ENCODE measurements at places on chromosomes 12 and 14. TPM values are rescaled to one million over a fixed set of nuclear protein-coding genes. Genes with fewer than 3 reads are reported as not detected.

Gene CCDC38
- total RNA-seq: not detected

DNA sequence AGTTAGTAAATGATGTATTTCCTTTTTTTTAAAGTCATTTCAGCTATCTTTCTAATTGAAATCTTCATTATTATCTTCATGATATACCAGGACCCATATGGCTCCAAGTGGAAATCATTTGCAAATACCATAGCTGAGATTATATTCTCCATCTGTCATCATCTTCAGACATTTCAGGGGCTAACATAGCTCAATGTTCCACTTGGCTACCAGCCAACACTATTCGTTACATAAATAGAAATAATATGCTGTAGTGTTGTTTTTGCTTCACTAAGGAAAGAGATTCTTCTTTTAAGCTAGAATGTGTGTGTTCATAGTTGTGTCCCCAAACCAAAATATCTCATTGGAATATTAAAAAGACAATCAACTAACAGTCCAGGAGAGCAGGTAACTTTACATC lies 225.1 kb downstream of the DIO2 start:
- H3K36me3 ChIP-seq: no peaks in the 10 kb centered on the region
- H3K27me3 ChIP-seq: no peaks in the 10 kb centered on the region
- no peak overlapping the region for H3K4me3 ChIP-seq

Gene KCNA1
- total RNA-seq: 0.31 TPM

DNA sequence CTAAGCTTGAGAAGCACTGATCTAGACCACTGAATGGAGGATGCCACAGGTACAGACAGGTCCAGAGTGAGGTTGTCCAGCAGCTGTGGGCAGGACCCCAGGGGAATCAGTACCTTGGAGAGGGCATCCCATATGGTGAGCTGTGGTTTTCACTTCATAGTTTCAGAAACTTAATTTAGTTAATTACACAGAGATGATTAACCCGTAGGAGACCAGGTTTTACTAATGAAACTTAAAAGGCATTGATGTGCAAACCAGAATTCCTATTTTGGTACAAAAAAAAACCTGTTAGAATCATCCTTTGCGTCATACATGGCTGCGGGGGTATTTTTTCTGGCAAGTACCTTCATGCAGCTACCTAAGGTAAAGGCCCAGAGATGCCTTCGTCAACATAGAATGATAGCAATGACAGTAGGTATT lies 159.3 kb downstream of the DACT1 start:
- no peaks in the 10 kb centered on the region for H3K36me3 ChIP-seq
- H3K4me3 ChIP-seq: no peak overlapping the region
- H3K27me3 ChIP-seq: peaks cover 27% of the 10 kb centered on the region
- DNase-seq: no peak
- no peak overlapping the region for H3K27ac ChIP-seq

DNA sequence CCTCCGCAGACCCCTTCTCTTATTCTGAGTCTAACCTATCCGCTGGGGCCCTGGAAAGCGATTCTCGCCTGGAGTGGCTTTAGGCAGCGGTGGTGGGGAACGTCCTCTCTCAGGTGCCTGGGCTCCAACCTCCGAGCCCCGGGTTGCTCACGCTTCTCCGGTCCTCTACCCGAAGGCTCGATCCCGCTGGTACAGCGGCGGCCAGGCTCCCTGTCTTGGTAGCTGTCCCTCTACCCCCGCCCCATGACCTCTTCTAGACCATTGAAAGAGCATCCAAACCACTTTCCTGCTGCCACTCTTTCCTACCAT lies 505 bp upstream of the HEBP1 start:
- peaks cover 2% of the 10 kb centered on the region for H3K36me3 ChIP-seq
- peak overlapping the region; percentile 93 for H3K27ac ChIP-seq
- no peaks in the 10 kb centered on the region for H3K27me3 ChIP-seq
- H3K4me3 ChIP-seq: peak overlapping the region; percentile 93

GRCh38 chr14:93045965-93046704 lies 69.6 kb downstream of the ITPK1 start:
- H3K4me1 ChIP-seq: peaks cover 53% of the 10 kb centered on the region
- H3K4me3 ChIP-seq: no peak overlapping the region
- peaks cover 4% of the 10 kb centered on the region for H3K36me3 ChIP-seq
- no peaks in the 10 kb centered on the region for H3K27me3 ChIP-seq
- DNase-seq: no peak

DNA sequence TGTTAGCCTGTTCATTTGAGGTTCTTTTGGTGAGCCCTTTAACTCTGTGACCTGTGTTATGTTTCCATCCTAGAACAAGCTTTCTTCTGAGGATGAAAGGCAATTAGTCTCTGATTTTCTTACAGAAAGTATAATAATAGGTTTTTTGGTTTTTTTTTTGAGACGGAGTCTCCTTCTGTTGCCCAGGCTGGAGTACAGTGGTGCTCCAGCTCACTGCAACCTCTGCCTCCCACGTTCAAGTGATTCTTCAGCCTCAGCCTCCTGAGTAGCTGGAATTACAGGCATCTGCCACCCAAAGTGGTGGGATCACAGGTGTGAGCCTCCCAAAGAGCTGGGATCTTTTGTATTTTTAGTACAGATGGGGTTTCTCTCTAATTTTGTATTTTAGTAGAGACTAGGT lies 52.7 kb upstream of the SYNE2 start:
- H3K27me3 ChIP-seq: peaks cover 8% of the 10 kb centered on the region
- H3K36me3 ChIP-seq: no peaks in the 10 kb centered on the region
- no peaks in the 10 kb centered on the region for H3K4me1 ChIP-seq
- H3K4me3 ChIP-seq: no peak overlapping the region

DNA sequence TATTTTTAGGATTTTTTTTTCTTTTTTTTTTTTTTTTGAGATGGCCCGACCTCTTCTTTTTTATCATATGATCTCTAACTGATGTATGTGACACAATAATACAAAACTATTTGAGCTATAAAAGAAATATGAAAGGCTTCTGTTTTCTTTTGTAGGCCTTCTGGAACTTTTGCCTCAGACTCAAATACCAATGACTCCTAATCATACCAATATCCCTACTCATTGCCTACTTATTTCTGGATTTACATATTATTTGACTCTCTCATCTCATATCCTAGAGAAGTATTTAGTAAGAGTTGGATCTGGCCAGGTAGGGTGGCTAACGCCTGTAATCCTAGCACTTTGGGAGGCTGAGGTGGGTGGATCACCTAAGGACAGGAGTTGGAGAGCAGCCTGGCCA lies 12.7 kb upstream of the WDR89 start:
- H3K4me1 ChIP-seq: no peaks in the 10 kb centered on the region
- no peak for DNase-seq
- no peak overlapping the region for H3K27ac ChIP-seq
- peaks cover 2% of the 10 kb centered on the region for H3K36me3 ChIP-seq
- H3K27me3 ChIP-seq: no peaks in the 10 kb centered on the region
- H3K4me3 ChIP-seq: no peak overlapping the region

Gene PRH2
- not detected for total RNA-seq

GRCh38 chr14:60249321-60250256 lies 568 bp downstream of the PPM1A start:
- H3K36me3 ChIP-seq: no peaks in the 10 kb centered on the region
- H3K4me3 ChIP-seq: peak overlapping the region; percentile 82
- DNase-seq: peak; percentile 88
- peak overlapping the region; percentile 71 for H3K27ac ChIP-seq

DNA sequence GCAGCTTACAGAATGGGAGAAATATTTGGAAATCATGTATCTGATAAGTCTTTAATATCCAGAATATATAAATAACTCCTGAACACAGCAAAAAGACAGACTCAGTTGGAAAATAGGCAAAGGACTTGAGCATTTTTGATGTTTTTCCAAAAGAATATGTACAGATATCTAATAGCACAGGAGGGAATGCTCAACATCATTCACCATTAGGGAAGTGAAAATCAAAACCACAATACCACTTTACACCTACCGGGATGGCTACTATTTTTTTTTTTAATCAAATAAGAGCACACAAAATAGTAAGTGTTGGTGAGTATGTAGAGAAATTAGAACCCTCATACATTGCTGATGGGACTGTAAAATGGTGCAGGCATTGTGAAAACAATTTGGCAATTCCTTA lies 75.6 kb downstream of the ANO6 start:
- no peak overlapping the region for H3K4me3 ChIP-seq
- DNase-seq: no peak
- peaks cover 3% of the 10 kb centered on the region for H3K36me3 ChIP-seq
- H3K4me1 ChIP-seq: peaks cover 19% of the 10 kb centered on the region
- no peak overlapping the region for H3K27ac ChIP-seq

Gene FAM161B
- 5.8 TPM for total RNA-seq

GRCh38 chr12:6552140-6552551 lies 3.7 kb downstream of the IFFO1 start:
- H3K27me3 ChIP-seq: no peaks in the 10 kb centered on the region
- peak overlapping the region; percentile 96 for H3K27ac ChIP-seq
- H3K4me1 ChIP-seq: peaks cover 68% of the 10 kb centered on the region
- no peak for DNase-seq
- peaks cover 7% of the 10 kb centered on the region for H3K36me3 ChIP-seq

GRCh38 chr14:78016532-78016931 lies 153.6 kb upstream of the NRXN3 start:
- H3K4me3 ChIP-seq: no peak overlapping the region
- H3K27ac ChIP-seq: no peak overlapping the region
- no peaks in the 10 kb centered on the region for H3K27me3 ChIP-seq
- H3K4me1 ChIP-seq: no peaks in the 10 kb centered on the region
- no peaks in the 10 kb centered on the region for H3K36me3 ChIP-seq
- no peak for DNase-seq

- H3K4me3 ChIP-seq: peak overlapping the region; percentile 94
- H3K36me3 ChIP-seq: peaks cover 25% of the 10 kb centered on the region
- peaks cover 30% of the 10 kb centered on the region for H3K4me1 ChIP-seq
- no peaks in the 10 kb centered on the region for H3K27me3 ChIP-seq
Measured at GRCh38 chr12:106987846-106988245, 900 bp upstream of the MTERF2 start.

GRCh38 chr14:61229475-61229888 lies 51.7 kb downstream of the TMEM30B start:
- no peak for DNase-seq
- H3K27me3 ChIP-seq: no peaks in the 10 kb centered on the region
- peak overlapping the region; percentile 45 for H3K27ac ChIP-seq
- no peaks in the 10 kb centered on the region for H3K36me3 ChIP-seq
- H3K4me1 ChIP-seq: peaks cover 69% of the 10 kb centered on the region

- H3K4me3 ChIP-seq: no peak overlapping the region
- H3K27me3 ChIP-seq: no peaks in the 10 kb centered on the region
- no peaks in the 10 kb centered on the region for H3K4me1 ChIP-seq
- peaks cover 31% of the 10 kb centered on the region for H3K36me3 ChIP-seq
- DNase-seq: no peak
- H3K27ac ChIP-seq: no peak overlapping the region
Measured at GRCh38 chr14:99397698-99398097, 83.0 kb downstream of the SETD3 start.

Gene NANOG
- 0.50 TPM for total RNA-seq

GRCh38 chr12:55642267-55642666 lies 5.6 kb downstream of the OR10P1 start:
- peaks cover 1% of the 10 kb centered on the region for H3K4me1 ChIP-seq
- H3K27ac ChIP-seq: no peak overlapping the region

- H3K27ac ChIP-seq: no peak overlapping the region
- H3K36me3 ChIP-seq: no peaks in the 10 kb centered on the region
- no peak overlapping the region for H3K4me3 ChIP-seq
- no peaks in the 10 kb centered on the region for H3K27me3 ChIP-seq
- no peaks in the 10 kb centered on the region for H3K4me1 ChIP-seq
Measured at GRCh38 chr12:9404469-9405260, 196.5 kb upstream of the PZP start.

- no peak overlapping the region for H3K27ac ChIP-seq
- peaks cover 56% of the 10 kb centered on the region for H3K36me3 ChIP-seq
- no peaks in the 10 kb centered on the region for H3K27me3 ChIP-seq
- DNase-seq: no peak
- H3K4me3 ChIP-seq: no peak overlapping the region
Measured at GRCh38 chr12:113161415-113162016, 12.0 kb downstream of the CFAP73 start.

- peaks cover 43% of the 10 kb centered on the region for H3K36me3 ChIP-seq
- H3K27ac ChIP-seq: no peak overlapping the region
- H3K27me3 ChIP-seq: no peaks in the 10 kb centered on the region
- DNase-seq: no peak
Measured at GRCh38 chr12:122356192-122356635, 66.3 kb downstream of the CLIP1 start.

DNA sequence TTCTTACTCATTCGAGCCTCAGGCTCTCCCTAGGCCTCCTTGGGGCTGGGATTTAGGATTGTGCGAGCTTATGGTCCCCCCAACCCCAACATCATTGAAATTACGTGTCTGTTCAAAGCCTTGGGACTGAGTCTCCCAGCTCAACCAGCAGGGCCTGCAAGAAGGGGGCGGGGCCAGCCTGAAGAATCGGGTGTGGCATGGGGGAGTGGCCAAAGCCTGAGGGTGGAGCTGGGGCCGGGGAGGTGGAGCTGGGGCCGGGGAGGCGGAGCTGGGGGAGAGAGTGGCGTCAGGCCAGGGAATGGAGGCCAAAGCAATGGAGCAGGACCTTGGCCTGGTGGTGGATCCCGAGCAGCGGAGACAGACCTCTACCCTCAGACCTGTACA lies 24.3 kb upstream of the HSPB8 start:
- peaks cover 4% of the 10 kb centered on the region for H3K27me3 ChIP-seq
- H3K36me3 ChIP-seq: no peaks in the 10 kb centered on the region
- no peaks in the 10 kb centered on the region for H3K4me1 ChIP-seq
- no peak overlapping the region for H3K27ac ChIP-seq
- DNase-seq: no peak
- H3K4me3 ChIP-seq: no peak overlapping the region

Gene HHIPL1
- 2.0 TPM for total RNA-seq

Gene AVPR1A
- total RNA-seq: 1.7 TPM

- H3K4me1 ChIP-seq: peaks cover 48% of the 10 kb centered on the region
- peak overlapping the region; percentile 7 for H3K4me3 ChIP-seq
- H3K27ac ChIP-seq: peak overlapping the region; percentile 91
- peaks cover 31% of the 10 kb centered on the region for H3K36me3 ChIP-seq
- DNase-seq: no peak
Measured at GRCh38 chr12:122366685-122367475, 55.6 kb downstream of the CLIP1 start.

DNA sequence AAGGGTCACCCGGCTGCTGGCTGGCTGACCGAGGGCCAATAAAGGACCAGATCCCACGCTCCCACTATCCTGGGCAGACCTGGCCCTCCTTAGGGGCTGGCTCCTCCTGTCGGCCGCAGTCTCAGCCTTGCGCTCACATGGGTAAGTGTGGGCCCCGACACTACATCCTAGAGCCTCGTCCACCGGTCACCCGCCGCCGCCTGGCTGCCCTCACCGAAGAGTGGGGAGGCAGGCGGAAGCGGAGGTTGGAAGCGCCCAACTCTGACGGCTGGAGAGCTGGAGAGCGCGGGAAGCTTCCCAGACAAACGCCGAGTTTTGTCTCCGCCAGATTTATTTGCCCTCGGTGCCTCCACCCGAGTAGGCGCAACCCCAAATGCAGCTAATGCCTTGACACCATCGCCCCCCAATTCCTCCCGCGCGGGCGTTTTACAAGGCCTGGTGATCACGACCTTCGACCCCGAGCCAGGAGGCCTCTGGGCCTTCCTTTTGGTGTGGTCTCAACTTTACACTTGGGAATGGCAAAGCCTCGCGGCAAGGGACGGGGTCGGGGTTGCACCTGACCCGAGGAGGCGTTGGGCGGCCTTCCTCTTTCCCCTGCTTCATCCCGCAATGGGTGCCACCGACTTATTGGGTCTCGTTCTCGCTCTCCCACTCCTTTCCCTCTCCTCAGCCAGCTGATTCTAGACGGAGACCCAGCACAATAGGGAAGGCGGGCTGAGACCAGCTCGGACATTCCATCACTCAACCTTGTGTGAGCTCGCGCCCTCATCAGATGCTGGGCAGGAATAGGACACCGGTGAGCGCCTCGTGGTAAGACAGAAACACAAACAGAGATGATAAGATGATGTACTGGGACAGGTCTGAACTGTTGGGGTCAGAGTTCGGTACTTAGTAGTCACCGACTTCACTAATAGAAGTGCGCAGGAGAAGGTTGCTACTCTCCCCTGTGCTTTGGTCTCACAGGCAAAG lies 78.3 kb upstream of the ANO4 start:
- H3K4me1 ChIP-seq: peaks cover 3% of the 10 kb centered on the region
- peaks cover 59% of the 10 kb centered on the region for H3K27me3 ChIP-seq
- no peak for DNase-seq
- H3K4me3 ChIP-seq: peak overlapping the region; percentile 53
- H3K27ac ChIP-seq: no peak overlapping the region

All from osteocyte (in vitro differentiated cells).